ENCODE measurements at places on chromosomes 6 and 20.

GRCh38 chr6:48315051-48315719, 204.2 kb upstream of the PTCHD4 start:
- DNase-seq, result no peak

- no peak for DNase-seq
These were observed 867 bp downstream of the TCF21 start for GRCh38 chr6:133889557-133890403.

DNA sequence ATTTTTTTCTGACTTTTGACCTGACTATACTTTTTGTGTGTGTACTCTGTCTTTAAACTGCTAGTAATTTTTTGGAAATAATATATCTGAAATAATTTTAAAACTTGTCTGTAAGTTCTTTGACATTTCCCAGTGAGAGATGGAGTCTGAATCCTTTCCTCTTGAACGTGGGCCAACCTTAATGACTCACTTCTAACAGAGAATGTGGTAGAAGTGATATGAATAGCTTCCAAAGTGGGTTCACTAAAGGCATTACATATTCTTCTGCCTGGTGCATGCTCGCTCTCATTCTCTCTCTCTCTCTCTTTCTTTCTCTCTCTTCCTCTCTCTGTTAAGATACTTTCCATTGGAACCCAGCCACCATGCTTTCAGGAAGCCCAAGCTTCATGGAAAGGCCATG, 108.7 kb upstream of the FERMT1 start:
- no peak for DNase-seq

GRCh38 chr20:37131486-37131885, 35.7 kb upstream of the RBL1 start:
- no peak for DNase-seq

GRCh38 chr6:34383161-34383631, 9.3 kb downstream of the NUDT3 start:
- DNase-seq, result no peak

- no peak for DNase-seq
These were observed 20.7 kb upstream of the AIG1 start for GRCh38 chr6:143040018-143040417.

DNA sequence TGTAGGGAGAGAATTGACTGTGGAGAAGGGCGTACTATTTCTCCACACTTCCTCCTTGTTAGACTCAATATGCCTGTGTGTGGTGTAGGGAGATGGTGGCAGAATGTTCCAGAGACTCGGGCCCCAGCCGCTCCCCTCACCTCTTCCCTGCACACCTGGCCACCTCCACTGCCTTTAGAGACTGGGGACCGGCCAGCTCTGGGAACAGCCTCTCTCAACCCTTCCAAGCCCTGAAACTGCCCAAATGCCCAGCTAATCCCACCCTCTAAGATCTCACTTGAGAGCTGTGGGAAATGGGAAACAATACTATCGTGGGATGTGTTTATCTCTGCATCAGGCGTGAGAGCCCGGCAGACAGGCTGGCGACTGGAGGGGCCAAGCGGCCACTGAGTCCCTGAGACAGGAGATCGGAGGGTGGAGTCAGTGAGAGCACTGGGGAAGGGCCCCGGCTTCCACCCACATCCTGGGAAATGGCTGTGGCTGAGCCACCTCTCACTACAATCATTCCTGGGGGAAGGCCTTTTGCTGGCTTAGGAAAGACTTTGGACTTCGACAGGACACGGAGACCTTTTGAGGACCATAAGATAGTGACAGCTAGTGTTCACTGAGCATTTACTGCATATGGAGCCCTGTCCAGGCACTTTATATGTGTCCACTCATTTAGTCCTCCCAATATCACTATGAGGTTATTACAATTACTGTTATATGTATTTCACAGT, 31.0 kb upstream of the MRPS18A start:
- DNase-seq, result no peak

Measured in CD4-positive, alpha-beta T cell (primary cell).